ENCODE measurements at places on chromosomes 12 and 14.

DNA sequence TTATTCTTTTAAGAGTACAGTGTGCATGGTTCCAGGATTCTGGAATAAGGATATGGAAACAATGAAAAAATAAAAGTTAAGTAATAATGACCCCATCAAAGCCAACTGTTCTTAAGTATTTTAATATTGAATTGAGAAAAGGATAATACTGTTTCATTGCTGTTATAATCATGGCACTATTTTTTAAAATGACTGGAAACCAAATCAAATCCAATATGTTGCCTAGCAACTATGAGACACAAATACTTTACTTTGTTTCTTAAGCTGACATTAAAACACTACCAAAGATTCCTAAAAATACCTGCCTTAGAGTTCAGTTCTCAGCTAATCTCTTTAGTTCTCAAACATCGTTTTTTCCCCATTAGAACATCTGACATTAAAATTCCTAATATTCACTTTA is 66.4 kb upstream of the OTOGL start:
- no peak for DNase-seq

DNA sequence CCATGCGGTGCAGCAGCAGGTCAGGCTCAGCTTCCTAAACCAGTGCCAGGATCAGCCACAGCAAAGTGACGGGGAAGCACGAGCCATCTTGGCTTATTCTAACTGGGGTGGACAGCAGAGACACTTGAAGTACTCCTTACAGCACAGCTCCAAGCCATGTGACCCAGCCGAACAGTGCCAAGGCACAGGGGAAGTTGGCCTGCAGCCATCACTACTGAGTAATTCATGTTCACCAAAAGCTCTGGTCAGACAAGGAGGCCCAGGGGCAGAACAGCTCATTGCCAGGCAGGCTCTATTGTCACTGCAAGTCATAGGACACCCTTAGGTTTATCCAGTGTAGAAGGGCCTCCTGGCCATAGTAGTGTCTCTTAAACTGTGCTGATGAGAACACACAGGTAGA is 23.4 kb upstream of the SLC35F4 start:
- DNase-seq = no peak

DNA sequence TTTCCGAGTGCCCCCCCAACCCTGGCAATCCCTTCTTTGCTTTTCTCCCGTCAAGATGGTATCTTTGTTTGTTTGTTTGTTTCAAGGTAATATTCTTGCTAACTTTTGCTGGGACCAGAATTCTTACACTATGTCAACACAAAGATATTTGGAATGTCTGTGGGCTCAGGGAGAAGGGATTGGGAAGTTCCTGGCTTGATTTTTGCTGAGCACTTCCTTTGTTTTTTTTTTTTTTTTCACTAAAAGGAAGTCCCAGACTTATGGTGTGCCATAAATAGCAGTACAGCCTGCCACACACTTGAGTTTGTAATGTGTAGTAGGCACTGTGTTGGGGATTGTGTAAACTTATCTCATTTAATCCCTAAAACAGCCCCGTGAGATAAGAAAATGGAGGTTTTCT is 11.2 kb upstream of the RNU6-7 start:
- no peak for DNase-seq

DNA sequence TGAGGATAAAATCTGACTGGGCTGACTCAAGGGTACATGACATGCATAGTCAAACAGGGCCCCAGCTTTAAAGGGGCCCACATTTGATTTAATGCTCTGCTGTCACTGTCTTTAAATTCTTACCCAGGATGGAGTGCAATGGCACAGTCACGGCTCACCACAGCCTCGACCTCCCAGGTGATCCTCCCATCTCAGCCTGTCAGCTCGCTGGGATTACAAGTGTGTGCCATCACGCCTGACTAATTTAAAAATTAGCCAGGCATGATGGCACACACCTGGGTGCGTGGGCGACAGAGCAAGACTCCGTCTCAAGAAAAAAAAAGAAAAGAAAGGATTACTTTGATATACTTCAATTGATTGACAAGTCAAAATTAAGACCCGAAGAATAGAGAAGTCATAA is 9.2 kb upstream of the PLBD1 start:
- DNase-seq = no peak

DNA sequence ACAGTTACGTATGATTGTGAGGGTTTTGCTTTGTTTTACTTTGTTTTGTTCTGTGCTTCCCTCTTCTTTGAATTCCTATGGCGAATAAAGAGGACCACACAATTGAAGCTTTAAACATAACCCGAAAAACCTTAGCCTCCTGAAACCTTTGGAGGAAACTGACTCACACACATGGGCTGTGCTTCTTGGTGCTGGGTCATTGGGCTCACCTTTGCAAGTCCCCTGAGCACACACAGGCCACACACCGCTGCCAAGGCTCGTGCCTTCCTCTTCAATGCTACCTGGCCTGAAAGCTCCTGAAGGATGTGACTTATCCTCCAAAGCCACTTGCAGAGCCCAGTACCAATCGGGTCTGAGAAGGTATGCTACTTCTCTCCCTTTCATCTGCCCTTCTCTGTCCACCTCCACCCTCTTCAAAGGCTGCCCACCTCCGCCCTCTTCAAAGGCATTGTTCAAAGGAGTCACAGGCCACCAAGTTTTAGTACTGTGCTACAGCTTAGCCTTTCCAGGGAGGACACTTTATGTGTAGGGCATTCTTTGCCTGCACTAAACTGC is 114.6 kb downstream of the FOXN3 start:
- DNase-seq = no peak

- no peak for DNase-seq
Measured at GRCh38 chr12:72098622-72099021, 160.0 kb downstream of the TPH2 start.

DNA sequence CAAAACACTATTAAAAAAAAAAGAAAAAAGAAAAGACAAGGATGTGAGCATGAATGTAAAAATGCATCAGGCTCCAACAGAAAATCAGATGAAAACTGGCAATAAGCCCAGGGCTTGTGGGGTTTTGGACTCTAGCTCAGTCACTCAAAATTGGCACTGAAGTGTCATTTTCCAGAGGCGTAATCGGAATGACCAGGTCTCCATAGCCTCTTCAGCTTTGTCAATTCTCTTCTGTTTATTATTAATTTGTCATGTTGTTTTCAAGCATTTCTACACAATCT is 137.2 kb upstream of the TRHDE start:
- no peak for DNase-seq

DNA sequence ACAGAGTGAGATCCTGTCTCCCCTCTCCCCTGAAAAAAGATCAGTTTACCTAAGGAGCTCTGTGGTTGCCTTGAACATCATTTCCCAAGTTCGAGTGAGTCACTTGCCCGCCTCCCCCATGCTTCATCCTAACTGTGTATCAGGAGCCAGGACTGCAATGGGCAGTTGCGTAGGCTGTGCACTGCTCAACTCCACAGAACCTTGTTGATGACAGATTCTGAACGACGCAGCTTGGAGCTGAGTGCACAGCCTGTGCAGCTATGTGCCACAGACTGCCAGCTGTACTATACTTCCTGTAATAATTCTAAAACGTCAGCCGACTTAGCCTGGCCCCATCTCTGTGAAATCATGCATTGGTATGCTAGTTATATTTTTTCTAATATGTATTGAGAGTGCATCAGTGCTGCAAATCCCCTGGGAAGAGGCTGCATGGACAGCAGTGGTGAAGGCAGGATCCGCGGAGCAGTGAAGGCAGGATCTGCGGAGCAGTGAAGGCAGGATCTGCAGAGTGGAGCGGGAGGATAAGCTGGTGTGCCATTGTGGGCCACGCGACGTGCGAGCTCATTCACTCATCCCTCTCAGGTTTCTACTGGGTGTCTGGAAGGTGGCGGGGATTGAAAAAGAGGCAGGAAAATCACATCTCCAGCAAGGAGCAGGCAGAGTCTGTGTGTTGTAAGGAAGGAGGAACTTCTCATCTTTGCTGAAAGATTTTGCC is 80.8 kb downstream of the GALNT9 start:
- no peak for DNase-seq

DNA sequence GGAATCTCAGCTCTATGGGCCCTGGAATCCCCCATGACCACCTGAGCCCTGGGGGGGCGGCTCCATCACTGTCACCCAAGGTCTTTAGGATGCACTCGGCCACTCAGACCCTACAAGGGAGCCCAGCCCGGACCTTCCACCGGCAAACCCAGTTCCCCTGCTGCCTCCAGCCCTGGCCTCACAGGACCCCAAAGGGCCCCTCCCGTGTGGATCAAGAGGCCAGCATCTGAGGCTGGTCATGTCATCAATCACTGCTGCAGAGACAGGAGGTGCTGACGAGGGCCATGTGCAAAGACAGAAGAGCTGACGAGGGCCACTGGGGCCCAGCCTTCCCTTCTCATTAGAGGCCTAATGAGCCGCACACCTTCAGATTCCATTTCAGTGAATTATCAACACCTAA is 39.0 kb upstream of the SFSWAP start:
- no peak for DNase-seq

- DNase-seq = no peak
Measured at GRCh38 chr12:113469224-113469948, 2.3 kb downstream of the LHX5 start.

- DNase-seq = no peak
Measured at GRCh38 chr14:23580152-23580926, 1.7 kb upstream of the JPH4 start.

GRCh38 chr14:103828315-103828967 is 18.9 kb downstream of the PPP1R13B start:
- DNase-seq = no peak

DNA sequence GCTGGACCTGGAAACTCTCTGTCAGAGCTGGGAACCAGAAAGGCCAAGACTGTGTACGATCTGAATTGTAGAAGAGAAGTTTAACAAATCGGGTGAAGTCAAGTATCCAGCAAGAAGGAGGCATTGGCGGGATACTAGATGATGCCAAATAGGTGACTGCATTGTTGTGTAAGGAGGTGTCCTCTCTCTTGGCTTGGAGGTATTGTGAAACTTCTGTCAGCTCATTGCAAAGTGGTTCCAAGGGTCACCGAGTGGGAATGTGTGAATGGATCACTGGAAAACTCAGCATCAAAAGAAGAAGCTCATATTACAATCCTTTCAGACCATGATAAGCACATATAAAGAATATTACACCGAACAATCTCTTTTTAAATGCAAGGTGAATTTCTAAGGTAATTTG is 11.7 kb downstream of the NAV3 start:
- no peak for DNase-seq

DNA sequence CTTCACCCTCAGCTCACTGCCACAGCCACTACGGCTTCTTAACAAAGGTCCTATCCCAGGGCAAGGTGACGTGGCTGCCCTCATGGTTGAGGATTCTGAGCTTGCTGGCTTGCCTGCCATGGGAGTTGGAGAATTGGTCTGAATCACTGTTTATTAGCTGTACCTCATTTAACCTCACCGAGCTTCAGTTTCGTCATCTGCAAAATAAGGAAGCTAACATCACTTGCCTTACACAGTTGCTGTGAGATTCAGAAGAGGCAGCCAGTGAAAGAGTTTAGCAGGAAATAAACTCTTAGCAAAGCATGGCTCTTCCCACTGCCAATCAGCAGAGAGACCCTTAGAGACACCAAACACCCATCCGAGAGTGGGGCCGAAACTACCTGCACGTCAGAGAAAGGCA is 90.1 kb upstream of the KCNA1 start:
- DNase-seq = no peak

DNA sequence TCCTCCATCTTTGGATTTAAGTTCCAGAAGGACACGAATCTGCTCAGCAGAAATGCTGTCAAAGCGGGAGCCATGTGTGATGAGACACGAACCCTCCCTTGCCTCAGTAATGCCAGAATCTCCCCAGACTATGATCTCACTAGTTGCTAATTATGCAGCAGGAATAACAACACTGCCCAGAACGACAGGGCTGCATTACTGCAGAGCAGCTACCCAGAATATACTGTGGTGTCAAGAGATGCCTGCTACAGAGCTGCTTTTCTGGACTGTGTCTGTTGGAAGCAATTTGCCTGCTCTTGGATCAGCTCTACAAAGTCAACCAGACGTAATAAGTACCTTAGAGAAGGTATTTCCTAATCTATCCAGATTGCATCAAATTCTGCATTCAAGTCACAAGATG is 5.5 kb downstream of the CSRNP2 start:
- no peak for DNase-seq

GRCh38 chr14:23062002-23062401 is 4.7 kb upstream of the CDH24 start:
- no peak for DNase-seq

- no peak for DNase-seq
Measured at GRCh38 chr12:28413460-28414109, 223.3 kb downstream of the CCDC91 start.

GRCh38 chr14:104121142-104121541 is 17.2 kb upstream of the KIF26A start:
- DNase-seq = no peak

- DNase-seq = peak; percentile 56
Measured at GRCh38 chr12:55637467-55637866, 775 bp downstream of the OR10P1 start.

DNA sequence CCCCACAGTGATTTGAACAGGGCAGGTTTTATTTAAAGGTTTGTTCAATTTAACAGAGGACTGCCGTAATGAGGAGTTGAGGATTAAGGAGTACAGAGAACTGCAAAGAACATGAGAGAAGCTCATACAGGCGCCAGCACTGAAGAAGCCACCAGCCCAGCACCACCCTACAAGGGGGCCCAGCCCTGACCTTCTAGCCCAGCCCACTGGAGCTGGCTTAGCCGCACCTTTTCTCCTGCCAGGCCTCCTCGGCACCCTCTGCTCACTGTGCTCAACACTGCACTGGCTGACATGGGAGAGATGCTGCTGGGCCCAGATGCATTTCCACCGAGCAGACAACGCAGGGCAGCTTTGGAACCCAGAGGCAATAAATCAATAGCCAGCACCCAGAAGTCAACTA is 36.5 kb upstream of the SFSWAP start:
- DNase-seq = no peak

- DNase-seq = no peak
Measured at GRCh38 chr12:70876952-70877351, 43.6 kb downstream of the PTPRR start.

DNA sequence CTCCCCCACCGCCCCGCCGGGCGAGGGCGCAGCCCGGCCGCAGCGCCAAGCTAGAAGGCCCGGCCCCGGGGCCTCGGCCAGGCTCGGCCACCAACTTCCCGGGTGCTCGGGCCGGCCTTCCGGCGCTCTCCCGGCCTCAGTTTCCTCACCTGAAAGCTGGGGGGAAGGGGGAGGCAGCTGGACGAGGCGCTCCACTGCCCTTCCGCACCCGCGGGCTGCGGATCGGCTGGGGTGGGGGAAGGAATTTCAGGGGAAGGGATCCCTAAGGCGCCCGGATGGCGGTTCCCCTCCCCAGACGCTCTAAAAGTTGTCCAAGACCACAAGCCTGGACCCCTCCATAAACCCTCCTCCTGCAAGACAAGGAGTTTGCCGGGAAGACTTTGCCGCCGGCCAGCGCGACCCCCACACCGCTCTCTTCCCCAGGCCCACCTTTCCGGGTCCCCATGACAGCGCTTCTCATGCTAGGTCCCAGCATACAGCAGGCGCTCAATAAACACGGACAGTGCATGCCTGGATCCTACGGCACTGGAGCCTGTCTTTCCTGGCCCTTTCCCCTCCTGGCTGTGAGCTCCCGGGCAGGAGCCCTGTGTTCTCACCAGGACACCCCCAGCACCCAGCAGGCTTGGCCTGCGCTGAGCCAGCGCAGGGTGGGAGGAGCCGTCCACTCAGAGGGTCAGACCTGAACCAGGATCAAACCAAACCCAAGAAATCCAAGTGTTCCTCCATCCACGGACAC is 18.1 kb downstream of the BEGAIN start:
- no peak for DNase-seq

Data from activated CD8-positive, alpha-beta memory T cell treated with anti-CD3 and anti-CD28 coated beads for 24 hours (primary cell).